ENCODE measurements at places on chromosomes 12 and 14.

GRCh38 chr12:44054281-44054680 is 218.4 kb downstream of the TMEM117 start:
- DNase-seq, result no peak

GRCh38 chr12:29398495-29398894 is 17.5 kb upstream of the ERGIC2 start:
- no peak for DNase-seq

- no peak for DNase-seq
Observed at GRCh38 chr12:31965090-31965489, 5.9 kb downstream of the RESF1 start.

DNA sequence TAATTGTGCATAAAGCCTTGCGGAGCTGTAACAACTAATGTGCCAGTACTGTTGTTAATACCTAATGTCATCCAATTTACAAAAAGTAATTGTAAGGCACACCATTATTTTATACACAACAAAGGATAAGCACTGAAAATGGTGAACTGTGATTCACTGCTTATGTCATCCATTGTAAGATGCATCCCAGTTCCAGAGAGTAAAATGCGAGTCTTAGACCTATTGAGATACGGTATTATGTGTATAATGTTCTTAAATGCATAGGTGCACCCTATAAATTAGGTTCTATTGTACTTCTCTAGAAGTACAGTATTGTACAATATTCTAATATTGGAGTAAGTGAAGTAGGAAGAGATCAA is 406 bp downstream of the PARP2 start:
- DNase-seq, result no peak

DNA sequence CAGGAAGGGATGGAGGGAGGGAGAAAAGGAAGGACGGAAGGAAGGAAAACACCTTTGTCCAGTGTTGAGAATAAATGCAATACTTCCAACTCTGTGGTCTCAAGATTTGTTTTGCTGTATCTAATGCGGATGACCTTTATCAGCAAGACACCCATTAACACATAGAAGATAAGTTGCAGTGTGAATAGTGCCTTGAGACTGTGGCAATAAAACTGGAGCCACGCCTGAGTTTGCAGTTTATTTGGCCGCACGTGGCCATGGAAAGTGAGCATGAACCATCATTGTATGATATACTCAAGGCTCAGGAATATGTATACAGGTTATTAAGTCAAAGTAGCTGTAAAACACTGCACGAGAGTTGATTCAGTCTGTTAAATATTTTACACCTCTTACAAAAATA is 113.6 kb upstream of the EEA1 start:
- DNase-seq, result no peak

DNA sequence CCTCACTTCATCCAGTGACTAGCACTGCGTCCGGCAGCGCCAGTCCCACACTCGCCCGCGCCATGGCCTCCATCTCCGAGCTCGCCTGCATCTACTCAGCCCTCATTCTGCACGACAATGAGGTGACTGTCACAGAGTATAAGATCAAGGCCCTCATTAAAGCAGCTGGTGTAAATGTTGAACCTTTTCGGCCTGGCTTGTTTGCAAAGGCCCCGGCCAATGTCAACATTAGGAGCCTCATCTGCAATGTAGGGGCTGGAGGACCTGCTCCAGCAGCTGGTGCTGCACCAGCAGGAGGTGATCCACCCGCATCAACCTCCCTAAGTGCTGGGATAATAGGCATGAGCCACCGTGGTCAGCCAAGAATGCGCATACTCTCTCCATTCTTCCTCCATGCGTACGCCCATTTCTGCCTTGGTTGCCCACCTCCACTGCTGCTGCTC is 59.9 kb downstream of the IRF2BPL start:
- DNase-seq, result no peak

DNA sequence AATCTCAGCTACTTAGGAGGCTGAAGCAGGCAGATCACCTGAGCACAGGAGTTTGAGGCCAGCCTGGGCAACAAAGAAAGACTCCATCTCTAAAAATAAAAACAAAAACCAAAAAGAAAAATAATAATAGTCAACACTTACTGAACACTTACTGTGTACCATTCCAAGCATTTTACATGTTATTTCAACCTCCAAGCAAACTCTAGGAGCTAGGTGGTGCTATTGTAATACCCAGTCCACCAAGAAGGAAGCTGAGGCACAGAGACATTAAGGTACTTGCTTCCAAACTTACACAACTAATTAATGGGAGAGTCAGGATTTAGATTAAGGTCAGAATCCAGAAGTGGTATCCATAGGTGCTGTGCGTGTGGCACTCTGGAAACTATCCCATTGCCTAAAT is 13.7 kb upstream of the OR6J1 start:
- no peak for DNase-seq

DNA sequence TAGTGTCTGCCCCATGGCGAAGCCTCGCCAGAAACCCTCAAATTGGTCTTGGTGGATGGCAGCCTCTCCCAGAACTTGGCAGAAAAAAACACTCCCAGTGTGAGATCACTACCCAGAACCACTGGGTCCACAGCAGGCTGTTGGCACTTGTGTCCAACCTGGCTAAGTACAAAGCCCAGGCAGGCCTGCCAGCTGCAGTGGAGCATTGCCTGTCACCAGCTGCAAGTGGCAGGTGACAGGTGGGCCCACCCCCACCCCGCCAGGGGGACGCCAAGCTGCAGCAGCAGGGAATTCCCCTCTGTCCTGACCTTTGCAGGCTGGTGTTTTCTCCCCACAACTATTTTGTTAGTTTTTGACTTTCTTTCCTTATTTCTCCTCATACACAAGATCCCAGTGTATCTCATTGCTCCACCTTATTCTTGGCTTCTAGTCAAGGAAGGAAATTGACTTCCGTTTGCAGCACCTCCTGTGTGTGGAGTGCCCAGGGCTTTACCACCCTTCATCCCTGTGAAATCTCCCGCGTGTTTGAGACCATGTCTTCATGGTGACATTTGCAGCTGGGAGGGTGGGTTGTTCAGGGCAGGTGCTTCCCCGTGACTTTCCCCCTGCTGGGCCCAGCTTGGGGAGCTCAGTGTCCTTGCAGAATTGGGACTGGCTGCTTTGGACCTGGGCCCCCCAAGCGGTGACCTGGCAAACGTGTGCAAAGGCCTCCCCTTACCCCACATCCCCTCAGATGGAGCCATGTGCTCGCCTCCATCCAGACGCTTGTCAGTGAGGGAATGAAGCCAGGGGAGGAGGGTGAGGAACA is 73.8 kb upstream of the RIN3 start:
- DNase-seq, result no peak

DNA sequence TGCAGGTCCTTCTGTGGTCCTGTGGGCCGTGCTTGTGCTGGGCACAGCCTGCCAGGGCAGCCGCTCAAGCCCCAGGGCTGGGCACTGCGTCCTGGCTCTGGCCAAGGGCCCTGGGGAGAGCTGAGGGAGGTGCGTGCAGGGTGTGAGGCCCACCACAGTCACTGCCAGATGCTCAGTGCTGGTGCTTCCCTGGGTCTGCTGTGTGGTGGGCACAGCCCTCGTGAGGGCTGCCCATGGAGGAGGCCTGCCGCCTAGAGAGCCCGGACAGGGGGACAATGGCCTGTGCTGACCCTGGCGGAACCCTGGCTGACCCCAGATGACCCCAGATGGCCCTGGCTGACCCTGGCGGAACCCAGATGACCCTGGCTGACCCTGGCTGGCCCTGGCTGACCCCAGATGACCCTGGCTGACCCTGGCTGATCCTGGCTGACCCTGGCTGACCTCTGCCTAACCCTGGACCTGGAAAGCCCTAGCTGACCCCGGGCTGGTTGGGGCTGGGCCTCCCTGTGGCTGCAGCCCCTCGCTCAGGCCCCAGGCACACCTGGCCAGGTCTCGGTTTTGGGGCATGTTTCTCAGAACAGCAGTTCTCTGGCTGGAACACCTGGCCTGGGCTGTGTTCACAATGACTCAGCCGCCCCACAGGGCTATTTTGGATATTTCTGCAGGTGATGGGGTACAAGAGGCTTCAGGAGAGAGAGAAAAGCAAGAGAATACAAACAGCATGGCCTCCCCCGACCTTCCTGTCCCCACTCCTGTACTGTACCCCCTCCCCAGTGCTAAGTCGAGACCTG is 55.4 kb downstream of the TMEM121 start:
- DNase-seq, result no peak

DNA sequence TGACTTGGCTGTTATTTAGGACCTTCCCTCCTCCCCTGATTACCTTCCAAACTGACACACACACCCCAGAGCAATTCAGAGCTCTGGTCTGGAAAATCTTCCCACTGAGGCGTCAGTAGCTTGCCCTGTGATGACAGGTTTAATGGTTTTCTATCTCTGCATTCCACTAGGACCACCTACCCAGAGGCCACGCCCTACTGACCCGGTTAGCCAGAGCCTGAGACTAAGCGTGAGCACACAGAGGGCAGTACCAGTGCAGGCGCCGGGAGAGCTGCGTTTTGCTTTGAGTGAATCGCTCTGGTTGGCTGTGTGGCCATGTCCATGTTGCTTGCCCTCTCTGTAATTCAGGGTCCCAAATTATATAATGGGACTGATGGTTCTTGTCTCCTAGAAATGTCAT is 36.2 kb upstream of the ATP2A2 start:
- DNase-seq, result no peak

- DNase-seq, result no peak
Observed at GRCh38 chr12:4477129-4477528, 31.5 kb upstream of the FGF6 start.

DNA sequence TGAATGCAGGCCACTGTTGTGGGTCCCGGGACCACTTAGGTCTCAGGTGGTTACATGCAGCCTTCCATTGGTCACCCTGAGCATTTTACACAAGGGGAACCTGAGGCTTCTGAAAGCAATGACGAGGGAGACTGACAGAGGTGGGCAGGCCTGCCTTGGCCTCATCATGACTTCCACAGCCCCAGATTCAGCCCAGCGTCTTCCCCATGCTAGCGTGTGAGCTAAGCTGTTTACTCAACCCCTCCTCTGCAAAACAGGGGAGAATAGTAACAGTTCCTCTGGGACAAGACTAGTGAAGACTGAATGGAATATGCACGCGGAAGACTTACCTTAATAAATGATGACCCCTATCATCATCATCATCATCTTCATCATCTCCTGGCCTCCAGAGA is 46.8 kb downstream of the VWF start:
- DNase-seq, result no peak

- no peak for DNase-seq
Observed at GRCh38 chr12:87618199-87618598, 411.0 kb downstream of the C12orf50 start.

DNA sequence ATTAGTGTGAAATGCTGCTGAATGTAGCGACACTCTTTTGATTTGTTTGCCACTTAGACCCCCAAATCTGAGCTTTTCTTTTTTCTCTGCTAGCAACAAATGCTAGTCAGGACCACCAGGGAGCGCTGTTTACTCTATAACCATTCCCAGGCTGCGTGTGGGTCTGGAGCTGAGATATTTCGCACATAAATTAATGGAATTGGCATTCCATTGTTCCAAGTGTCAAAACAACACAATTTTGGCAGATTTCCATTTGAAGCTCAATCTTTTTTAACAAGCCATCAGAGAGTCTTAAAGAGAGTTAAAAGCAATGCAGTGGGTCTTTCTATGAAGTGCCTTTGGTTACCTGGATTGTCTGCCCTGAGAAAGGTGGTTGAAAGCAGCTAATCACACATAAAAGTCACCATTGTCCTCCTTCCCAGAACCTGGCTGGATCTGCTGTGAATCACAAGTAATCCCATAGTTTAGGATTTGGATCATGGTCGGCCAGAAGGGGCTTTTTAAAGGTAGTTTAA is 7.4 kb upstream of the TMEM132C start:
- no peak for DNase-seq

DNA sequence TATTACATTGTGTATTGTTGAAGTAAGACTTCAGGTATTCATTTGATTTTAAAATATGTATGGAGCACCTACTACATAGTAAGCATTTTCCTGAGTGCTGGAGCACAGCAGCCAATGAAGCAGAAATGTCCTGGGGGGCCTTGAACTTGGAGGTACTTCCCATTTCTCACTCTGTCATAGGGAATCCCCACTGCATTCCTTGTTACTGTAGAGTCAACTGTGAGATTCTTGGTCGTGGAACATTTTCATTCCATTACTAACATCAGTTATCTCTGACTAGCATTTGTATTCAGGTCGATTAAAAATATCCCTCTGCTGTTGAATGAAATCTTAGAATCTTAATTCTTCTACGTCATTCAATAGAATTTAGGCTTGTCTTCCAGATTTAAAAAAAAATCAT is 66.7 kb downstream of the PDE3A start:
- DNase-seq, result no peak

DNA sequence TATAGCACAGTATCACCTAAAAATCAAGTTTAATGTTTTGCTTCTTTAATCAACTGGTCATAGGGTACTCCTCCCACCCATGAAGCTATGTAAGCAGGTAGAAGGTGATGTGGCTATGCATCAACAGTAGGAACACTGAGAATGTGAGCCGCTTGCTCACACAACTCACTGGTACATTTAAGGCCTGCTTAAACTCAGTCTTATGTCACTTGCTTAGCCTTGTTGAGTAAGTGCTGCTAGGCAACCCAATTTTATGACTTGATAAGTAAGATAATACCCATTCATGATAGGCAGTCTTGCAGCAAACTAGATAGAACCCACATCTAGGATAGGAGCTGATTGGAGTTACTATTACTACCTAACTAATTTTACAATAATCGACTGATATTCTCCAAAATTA is 70.0 kb upstream of the BMP4 start:
- no peak for DNase-seq

GRCh38 chr14:100566119-100566518 is 21.1 kb downstream of the BEGAIN start:
- no peak for DNase-seq

DNA sequence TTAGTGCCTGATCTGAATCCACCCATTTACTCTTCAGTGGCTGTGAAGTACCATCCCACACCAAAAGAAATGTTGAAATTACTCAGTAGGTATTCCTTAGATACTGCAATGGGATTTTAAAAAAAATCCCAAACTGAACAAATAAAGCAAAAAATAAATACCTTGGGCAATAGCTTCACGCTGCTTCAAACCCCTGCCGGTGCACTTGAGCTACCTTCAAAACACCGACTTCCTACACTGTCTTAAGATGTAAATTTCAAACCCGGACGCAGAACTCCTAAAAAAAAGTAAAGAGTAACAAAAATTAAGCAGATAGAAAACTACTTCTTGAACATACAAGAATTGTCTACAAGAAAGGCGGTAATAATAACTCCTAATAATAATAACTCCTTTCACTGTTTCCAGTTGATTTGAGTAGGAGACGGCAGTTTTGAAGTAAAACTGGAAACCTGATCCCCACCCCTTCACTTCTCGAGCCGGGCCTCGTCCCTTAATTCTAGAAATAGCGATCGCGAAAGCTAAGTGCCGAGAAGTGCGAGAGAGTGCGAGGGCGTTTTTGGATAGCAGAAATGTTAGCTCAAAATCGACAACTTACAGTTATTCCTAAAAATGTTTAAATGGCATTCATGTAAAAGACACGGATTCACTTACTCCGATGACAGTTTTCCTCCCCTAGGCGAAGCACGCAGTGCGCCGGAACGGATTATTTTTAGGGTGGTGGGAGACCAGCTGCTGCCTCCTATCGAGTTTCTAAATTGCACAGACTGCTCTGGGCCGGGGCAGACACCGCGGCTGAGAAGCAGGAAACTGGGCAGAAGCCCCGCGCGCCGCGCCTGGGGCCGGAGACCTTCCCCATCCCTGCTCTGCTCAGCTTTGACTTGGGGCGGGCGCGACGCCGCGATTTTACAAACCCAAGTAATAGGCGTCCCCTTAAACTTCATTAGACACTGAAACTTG is at the start of gene ABCC9:
Gene ABCC9 (minus strand): TSS at position 878 of the 957 bp plus-strand sequence. CDS start 4,752 bp downstream, outside the sequence.
- DNase-seq, result no peak

- no peak for DNase-seq
Observed at GRCh38 chr12:66598079-66598478, 80.8 kb downstream of the GRIP1 start.

GRCh38 chr12:118743896-118744700 is 237.2 kb upstream of the SRRM4 start:
- no peak for DNase-seq

- no peak for DNase-seq
Observed at GRCh38 chr12:82565966-82566365, 120.7 kb upstream of the TMTC2 start.

Measured in D721Med (cell line).